Activated CD4-positive, CD25-positive, alpha-beta regulatory T cell (primary cell): ENCODE measurements at places on chromosomes 12 and 14.

DNA sequence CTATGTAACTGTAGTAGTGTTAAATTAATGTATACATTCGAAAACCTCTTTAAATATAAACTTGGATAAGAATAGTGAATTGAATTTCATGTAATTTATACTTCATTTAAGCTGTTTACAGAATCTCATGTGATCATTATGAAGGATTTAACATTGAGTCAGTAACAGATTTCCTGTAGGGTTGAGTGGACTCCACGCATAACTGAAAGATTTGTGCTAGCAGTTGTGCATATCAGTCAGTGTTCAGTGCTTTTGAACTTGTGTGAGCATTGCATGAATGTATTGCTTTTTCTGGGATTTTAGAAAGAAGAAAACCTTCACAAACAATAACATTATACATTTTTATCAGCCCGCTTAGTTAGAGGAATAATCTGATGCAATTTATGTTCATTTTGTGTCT lies 1435.3 kb downstream of the LRFN5 start:
- no peak for DNase-seq

- DNase-seq: no peak
These were observed 2.8 kb upstream of the SGPP1 start for GRCh38 chr14:63730659-63731058.

DNA sequence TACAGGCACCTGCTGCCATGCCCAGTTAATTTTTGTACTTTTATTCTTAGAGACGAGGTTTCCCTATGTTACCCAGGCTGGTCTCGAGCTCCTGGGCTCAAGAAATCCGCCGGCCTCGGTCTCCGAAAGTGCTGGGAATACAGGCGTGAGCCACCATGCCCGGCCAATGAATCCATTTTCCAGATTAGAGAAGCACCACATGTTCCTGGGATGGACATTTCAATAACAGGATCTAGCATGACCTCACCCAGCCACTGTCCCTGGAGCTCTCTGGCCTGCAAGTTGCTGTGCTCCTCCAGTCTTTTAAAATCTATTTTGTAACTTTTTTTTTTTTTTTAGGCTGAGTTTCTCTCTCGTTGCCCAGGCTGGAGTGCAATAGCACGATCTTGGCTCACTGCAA lies 2.2 kb downstream of the GPR132 start:
- no peak for DNase-seq

DNA sequence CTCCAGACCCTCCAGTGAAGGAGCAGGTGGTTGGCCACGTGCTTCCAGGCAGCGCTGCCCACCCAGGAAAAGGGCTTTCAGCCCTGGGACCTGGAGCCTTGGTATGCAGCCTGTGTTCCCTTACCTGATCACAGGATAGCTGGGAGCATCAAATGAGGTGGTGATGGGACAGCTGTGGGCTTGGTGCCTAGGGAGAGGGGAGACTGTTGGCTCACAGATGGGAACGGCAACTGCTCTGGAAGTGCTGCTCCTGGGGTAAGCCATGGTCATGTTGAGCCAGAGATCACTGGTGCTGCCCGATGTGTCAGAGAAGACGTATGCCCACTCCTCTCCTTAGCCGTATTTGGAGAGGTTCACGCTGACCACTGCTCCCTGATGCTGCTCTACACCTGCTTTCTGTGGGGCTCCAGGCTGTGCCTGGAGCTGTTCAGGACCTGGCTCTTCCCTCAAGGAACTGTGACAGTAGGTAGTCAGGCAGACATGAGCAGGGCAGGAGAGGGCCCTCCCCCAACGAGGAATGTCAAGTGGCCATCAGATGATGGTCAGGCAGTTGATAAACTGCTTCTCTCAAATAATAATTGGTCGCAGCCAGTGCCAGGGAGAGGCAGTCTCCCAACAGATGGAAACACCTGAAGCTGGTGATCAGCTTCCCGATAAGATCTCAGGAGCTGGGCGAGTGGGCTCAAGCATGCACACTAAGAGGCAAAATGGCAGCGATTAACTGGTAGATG lies 2.8 kb upstream of the CYP46A1 start:
- DNase-seq: no peak
